ENCODE measurements at places on chromosomes 12 and 14.
A peak's percentile ranks its signal among the peaks of the same experiment; 100 is the strongest.

GRCh38 chr12:109777544-109777943, 55.7 kb downstream of the TRPV4 start:
- peak; percentile 34 for DNase-seq

GRCh38 chr12:64745259-64745807, 13.9 kb downstream of the GNS start:
- DNase-seq: no peak

- DNase-seq: no peak
Measured at GRCh38 chr12:106918746-106919145, 37.0 kb upstream of the TMEM263 start.

GRCh38 chr14:62632771-62633170, 412.5 kb downstream of the KCNH5 start:
- no peak for DNase-seq

GRCh38 chr12:63400718-63401117, 249.7 kb upstream of the AVPR1A start:
- no peak for DNase-seq

- no peak for DNase-seq
Measured at GRCh38 chr12:31406345-31406744, 80.4 kb upstream of the SINHCAF start.

GRCh38 chr14:68666236-68666635, 126.6 kb downstream of the ZFP36L1 start:
- DNase-seq: no peak

DNA sequence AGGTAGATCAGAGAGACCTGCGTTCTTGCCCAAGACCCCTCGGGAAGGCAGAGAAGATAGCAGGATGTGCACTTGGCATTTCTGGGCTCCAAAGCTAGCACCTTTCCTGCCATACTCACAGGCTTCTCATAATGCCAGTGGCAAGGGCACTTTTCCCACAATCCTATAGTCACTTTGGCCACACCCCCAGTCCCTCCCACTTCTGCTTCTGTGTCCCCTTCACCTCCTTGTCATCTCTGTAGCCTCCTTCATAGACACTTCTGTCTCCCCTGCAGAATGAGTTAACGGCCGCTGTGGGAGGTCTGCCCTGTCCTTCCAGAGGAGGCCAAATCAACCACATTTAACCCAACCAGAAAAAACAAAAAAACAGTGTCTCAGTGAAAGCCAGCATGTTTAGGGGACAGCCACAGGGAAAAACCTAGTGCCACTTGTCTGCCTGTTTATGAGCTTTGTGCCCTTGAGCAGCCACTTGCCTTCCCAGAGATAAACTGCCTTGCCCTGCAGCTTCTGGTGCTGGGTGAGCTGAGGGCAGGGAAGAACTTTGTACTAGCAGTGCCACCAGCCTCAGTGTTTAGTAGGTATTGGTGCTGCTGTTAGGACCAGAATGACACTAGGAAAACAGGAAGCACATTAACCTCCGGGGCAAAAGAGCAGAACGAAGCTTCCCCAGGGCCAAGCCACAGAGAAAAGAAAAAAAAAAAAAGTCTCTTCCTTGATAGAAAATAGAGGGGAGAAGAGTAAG, 193.0 kb upstream of the PWP1 start:
- no peak for DNase-seq

GRCh38 chr14:59038746-59039145, 149.7 kb upstream of the DAAM1 start:
- DNase-seq: no peak

DNA sequence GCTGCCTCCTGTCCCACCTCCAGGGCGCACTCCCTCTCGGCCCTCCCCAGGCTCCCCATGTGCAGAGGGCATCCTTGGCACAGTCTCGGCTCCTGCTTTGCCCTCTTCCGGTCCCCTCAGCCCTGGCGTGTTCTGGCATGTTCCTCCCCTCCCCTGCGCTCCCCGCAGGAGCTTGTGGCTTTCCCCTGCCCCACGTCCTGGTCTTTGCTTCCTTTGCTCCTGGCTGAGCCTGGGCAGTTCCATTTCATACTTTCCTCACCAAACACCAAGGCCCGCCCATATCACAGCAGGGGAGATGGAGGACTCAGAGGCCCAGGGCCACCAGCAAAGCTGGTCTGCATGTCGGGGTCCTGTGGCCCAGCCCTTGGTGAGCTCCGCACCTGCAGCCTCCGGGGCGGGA, 56.0 kb downstream of the FBRSL1 start:
- DNase-seq: no peak

- DNase-seq: no peak
Measured at GRCh38 chr14:103728721-103729120, 13.1 kb downstream of the ZFYVE21 start.

GRCh38 chr14:96338551-96338950, 24.6 kb downstream of the ATG2B start:
- DNase-seq: no peak

GRCh38 chr12:91793676-91794075, 352.0 kb downstream of the BTG1 start:
- DNase-seq: no peak

DNA sequence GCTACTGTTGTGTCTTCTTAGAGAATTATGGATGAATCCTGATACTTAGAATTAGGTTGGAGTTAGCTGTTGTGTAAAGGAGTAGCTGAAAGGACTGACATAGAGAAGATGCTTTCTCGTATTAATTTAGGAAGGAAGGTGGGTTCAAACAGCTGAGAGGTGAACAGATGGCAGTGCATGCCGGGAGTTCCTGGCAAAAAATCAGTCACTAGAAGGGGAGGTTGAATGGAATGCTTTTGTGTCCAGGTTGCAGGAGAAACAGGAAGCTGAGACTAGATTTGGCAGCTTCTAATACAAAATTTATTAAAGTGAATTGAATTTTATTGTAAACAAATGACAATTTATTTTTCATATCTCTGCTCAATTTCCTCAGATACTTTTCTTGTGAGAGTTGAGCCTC, 70.8 kb downstream of the BTG1 start:
- DNase-seq: no peak

- no peak for DNase-seq
Measured at GRCh38 chr14:96911499-96912149, 114.4 kb downstream of the VRK1 start.

GRCh38 chr12:63206909-63207308, 55.9 kb upstream of the AVPR1A start:
- no peak for DNase-seq

- DNase-seq: no peak
Measured at GRCh38 chr12:21583587-21583986, 21.1 kb downstream of the GYS2 start.

DNA sequence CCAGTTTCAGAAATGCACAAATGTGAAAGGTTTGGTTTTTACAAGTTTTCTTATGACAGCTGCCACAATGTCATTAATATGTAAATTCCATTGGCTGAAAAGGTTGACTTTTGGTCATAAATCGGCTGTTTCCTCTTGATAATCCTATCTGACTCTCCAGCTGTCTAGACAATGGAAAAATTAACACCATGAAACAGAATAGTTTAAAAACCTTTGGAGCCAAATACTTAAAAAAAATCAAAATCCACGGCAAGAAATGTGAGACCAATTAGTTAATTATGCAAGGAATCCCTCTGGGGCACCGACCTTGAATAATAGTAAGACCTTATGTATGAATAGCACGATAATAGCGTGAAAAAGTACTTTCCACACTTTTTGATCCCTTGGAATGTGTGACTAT, 138.0 kb downstream of the ZNF664 start:
- DNase-seq: no peak

- DNase-seq: no peak
Measured at GRCh38 chr14:103019826-103020225, 37.5 kb downstream of the CDC42BPB start.

DNA sequence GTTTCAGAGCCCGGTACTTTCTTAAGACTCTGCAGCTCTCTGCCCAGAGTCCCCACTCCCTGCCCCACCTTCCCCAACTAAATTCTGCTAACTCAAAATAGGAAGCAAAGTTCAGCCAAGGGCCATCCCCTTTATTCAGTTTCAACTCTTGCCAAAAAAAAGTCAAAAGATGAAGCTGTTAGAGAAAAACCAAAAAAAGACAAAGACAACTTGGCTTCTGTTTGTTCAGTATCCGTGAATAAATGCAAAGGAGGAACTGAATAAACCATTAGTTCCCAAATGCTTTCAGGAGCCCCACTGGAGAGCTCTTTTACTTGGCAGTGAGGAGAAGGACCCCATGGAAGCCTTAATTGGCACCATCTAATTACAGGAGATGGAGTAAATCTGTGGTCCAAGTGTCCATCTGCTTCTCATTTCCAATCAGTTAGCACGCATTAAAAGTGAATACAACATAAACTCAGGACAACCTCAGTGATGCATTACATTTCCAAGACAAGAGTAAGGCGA, 155.4 kb upstream of the GZMB start:
- no peak for DNase-seq

DNA sequence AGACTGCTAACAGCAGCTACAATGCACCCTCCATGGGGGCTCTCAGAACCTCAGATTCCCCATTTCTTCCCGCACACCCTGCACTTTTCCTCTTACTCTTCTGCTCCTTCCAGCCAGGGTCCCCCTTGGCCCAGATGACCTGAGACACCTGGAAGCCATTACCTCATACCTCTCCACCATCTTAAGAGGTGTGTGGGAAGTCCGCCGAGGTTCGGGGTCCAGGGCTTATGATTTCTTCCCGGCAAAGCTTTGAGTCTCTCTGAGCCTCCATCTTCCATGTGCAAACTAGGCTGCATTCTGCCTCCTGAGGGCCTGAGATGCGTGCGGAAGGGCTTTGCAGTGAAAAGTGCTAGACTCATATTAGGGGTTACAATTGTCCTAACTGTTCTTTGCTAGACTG, 5.3 kb downstream of the GSC start:
- DNase-seq: no peak

GRCh38 chr12:124548854-124549378, 18.5 kb downstream of the NCOR2 start:
- DNase-seq: no peak

- no peak for DNase-seq
Measured at GRCh38 chr14:65941091-65941490, 528.6 kb downstream of the FUT8 start.

DNA sequence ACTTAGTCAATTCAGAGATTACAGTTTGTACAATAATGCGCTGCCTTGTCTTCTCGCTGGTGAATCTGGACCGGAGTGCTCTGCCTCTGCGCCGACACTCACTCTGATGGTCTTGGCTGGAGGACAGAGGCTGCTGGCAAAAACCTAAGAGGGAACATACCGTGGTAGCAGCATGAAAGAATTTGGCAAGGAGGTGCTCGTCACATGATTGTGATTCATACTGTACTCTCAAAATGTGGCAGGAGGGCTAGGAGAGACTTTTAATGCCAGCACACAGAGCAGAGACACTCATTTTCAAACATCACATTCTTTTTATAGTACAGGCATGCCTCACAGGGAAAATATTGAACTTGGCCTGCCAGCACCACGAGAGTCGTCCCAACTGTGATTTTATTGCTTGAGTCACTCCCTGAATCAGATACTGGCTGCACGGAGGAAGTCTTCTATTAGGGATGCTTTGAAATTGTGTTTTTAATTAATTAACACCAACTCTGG, 67.8 kb downstream of the HMGA2 start:
- DNase-seq: no peak

DNA sequence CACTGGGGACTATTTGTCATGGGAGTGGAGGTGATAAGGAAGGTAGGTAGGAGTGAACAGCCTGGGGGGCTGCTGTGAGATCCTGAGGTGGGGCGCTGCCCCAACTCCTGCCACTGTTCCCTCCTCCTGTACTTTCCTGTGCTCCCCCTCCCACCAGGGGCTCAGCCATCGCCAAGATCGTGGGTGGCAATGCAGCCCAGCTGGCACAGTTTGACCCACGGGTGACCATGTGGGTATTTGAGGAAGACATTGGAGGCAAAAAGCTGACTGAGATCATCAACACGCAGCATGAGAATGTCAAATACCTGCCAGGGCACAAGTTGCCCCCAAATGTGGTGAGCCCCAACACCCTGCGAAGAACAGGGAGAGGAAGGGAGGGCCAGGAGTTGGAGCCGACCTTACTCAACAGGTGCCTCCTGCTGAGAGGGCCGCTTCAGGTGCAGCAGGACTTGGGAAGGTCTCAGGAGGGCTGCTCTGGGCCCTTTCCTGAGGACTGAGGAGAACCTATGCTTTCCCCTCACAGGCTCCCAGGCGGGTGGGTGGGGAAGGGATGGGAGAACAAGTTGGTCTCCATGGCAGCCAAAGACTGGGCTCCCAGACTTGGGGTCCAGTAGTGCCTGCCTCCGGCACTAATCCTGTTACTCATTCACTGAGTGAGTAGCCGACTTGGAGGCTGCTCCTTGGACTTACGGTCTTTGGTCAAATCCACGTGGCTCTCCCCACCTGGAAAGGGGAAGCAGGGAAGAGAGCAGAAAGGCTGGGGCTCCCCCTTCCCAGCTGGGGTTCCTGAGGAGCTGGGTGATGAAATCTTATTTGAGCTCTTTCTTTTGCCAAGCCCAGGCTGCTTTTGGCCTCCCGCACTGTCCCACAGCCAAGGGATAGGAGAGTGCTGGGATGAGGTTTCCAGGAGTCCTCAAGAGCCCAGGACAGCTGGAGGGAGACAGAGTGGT, 884 bp downstream of the GPD1 start:
- no peak for DNase-seq

GRCh38 chr12:5560265-5560664, 128.4 kb downstream of the NTF3 start:
- DNase-seq: no peak

- DNase-seq: no peak
Measured at GRCh38 chr12:74490390-74491064, 47.1 kb upstream of the ATXN7L3B start.

DNA sequence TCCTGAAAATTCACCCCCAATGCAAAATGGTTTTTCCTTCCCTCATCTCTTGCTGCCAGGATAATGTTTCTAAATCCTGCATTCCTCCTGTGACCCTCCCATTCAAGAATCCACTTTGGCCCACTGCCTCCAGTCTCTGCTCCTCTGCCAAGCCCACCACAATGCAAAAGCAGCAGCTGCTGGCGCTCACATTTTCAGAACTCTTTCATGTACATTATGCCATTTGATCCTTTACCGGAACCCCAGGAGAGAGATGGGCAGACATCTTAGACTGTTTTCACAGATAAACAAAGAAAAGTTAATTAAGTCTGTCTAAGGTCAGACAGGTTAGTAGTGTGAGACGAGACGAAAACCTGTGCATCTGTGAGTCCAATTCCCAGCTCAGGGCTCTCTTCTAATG, 12.9 kb downstream of the LRIG3 start:
- no peak for DNase-seq

GRCh38 chr14:69559581-69560011, 15.1 kb downstream of the CCDC177 start:
- DNase-seq: no peak

DNA sequence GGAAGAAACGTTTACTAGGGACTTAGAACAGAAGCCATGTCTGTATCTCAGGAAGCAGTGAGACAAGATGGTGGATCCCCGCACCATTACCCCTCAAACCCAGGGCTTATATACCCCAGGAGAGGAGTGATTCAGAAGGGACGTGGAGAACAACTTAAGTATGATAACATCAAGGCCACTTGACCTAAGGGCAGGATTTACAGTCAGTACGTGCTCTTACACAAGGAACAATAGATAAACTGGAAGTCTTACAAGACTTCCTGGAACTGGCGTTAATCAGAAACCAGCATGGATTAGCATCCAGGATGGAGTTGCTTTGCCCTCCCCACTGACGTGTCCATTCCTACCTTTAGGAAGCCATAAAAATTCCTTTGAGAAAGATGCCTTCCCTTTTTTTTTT, 8.6 kb upstream of the ETFBKMT start:
- DNase-seq: no peak

- DNase-seq: no peak
Measured at GRCh38 chr14:61530896-61531295, 164.4 kb upstream of the HIF1A start.

Data from activated naive CD4-positive, alpha-beta T cell treated with anti-CD3 and anti-CD28 coated beads, Interleukin-2, amount 50 U/mL, for 16 hours (primary cell).